ENCODE measurements at places on chromosomes 2 and 18.

DNA sequence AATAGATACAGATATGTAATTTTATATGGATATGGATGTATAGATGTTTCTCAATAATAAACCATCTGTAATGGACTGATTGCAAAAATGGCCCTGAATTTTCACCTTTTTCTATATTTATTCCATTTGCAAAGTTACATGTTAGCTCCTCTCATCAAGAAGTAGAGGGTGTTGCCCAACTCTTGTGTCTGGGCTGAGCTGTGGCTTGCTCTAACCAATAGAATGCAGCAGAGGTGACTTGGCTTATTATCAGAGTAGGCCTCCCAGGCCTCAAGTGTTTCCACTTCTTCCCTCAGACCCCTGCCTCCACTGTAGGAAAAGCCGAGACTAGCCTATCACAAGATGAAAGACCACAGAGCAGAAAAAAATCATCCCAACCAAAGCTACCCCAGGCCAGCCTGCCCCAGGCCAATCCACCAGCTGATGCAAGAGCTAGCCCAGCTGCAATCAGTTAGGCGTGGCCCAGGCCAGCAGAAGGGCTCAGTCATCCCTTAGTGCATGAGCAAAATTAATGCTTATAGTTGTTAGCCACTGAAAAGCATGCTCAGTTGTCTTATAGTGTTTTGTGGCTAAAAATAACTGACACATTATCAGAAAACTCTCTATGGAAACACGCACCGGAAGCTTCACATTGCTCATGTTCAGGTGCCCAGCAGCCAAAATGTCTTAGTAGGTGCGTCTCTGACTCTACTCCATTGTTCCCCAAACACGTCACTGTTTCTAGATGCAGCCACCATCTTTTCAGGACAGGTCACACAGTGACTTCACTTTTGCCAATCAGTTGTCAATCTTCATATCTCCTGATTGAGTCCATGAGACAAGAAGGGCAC, 464.0 kb downstream of the FBXO15 start:
- DNase-seq, result no peak

DNA sequence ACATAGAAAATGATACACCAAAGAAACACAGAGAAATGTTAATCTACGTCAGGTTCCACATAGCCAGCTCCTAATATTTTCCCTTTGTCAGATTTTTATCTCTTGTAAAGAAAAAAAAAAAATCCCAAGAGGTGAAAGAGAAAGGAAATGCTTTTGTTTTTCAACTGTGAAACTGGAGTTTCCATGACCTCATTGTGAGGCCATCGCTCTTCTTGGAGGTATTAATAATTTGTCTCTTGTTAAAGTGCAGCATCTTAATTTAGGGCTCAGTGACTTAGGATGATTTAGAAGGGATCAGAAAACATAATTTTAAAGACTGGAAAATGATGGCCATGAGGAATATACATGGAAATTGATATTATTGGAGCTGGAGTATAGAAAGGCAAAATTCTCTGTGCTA, 21.7 kb downstream of the ARHGAP28 start:
- no peak for DNase-seq

DNA sequence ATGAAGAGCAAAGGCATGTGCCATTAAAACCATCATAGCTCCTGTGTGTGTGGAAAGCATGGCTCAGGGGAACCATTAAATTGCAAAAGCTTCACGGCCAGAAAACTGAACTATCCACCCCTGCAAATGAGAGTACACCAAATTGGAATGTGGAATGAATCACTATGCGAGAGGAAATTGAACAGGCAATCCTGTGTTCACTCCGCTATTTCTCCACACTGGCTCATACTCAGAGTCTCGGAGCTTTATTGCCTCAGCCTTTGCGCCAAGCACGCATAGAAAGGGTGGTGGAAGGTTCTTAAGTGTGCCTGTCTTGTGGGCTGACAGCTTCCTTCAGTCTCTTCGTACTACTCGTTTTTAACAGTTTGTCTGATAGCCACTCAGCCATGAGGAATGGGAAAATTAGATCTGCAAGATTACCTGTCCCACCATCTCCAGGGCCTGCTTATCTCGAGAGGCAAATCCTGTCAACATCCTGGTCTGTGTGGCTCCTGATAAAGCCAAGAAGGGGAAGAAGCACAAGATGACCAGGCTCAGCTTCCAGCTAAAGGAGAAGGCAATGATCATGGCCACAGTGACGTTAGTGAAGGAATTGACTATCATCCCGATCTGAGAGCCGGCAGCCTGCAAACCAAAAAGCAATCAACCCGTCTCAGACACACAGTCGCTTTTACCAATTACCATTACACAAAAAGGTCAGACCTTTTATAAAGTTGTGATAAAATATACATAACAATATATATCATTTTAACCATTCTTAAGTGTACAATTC, 34.9 kb downstream of the G6PC2 start:
- DNase-seq, result no peak

- no peak for DNase-seq
Measured at GRCh38 chr2:129347486-129348217, 631.8 kb upstream of the RAB6C start.

- no peak for DNase-seq
Measured at GRCh38 chr18:53789376-53790247, 434.9 kb downstream of the MBD2 start.

DNA sequence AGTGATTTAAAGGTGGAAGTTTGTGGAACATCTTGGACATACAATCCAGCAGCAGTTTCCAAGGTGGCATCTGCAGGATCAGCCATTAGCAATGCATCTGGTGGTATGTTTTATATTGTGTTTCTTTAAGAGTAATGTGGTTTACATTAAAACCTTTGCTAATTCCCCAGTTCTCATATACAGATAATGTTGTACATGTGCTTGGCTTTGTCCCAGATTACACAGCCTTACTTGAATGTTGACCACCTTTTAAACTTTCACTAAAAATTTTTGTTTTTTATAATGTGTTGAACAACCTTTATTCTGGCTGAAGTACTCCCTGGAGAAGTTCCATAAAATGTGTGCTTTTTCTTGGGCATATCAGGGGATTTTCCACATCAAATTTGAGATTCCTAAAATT, 57.5 kb downstream of the MIB1 start:
- DNase-seq, result no peak

Data from brain (organoid and tissue), 16 donors.